ENCODE measurements at places on chromosomes 6 and 20.

DNA sequence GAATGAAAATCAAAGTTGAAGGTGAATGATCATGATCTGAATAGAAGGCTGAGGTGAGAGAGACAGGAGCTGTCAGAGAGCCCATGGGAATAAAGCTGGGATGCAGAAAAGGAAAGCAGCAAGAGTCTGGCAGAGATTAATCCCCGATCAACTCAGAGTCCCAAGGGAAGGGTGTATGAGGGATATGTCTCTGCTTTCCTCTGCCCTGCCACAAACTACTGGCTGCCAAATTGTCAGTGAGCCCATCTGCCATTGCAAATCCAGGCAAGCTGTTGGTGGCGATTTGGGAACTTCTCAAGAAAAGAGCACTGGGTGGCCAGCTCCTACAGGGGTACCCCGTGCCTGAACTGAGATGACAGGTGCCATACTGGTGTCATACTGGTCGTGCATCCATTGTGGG lies 705.5 kb upstream of the MAN1A1 start:
- no peak for DNase-seq

- no peak for DNase-seq
These were observed 11.7 kb upstream of the HS3ST5 start for GRCh38 chr6:114354482-114354881.

DNA sequence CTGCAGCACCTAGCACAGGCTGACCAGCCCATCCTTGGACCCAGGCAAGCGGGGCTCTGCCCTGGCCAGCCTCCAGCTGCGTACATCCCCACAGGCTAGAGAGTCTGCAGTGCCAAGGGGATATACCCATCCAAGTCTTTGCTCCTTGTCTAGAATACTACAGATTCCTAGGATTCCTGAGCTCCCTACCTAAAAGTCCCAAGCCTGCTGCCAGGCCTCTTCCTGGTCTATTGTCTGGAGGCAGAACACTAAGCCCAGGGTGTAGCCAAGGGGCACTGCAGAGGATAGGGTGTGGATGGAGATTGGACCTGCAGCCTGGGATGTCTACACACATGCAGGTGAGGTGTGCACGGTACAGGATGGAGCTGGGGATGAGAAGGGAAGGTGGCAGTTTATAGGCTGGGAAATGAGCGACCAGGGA lies 90.0 kb upstream of the SIRPA start:
- no peak for DNase-seq

GRCh38 chr6:167476844-167477595 lies 152.1 kb downstream of the TTLL2 start:
- no peak for DNase-seq

GRCh38 chr6:114407426-114408035 lies 64.7 kb upstream of the HS3ST5 start:
- DNase-seq = no peak
